D341Med (cell line): ENCODE measurements at places on chromosomes 16 and 17.

- DNase-seq: no peak
Measured at GRCh38 chr17:38716368-38717005, 11.4 kb downstream of the MLLT6 start.

DNA sequence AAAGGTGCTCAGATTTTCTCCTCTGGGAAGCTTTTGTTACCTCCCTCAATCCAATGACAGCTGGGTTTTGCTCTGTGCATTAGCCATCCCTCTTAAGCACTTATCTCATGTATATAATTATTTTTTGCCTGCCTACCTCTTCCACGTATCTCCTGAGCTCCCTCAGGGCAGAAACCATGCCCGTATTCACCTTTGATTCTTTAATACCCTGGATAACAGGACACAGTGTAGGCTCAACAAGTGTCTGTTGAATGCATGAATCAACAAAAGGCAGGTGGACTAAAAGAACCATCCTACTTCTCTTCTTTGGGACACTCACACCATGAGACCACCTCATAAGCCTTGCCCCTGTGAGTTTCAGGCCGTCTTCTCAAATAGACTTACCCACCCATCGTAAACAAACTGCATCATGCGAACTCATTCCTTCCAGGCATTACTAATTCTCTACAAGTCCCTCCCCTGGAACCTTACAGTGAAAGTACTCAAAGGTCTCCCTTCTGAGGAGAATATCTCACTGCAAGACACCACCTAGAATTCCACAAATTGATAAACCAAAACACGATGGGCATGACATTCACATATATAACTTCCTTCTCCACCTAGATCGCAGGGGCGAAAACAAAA is 3.2 kb downstream of the ARHGAP17 start:
- no peak for DNase-seq

DNA sequence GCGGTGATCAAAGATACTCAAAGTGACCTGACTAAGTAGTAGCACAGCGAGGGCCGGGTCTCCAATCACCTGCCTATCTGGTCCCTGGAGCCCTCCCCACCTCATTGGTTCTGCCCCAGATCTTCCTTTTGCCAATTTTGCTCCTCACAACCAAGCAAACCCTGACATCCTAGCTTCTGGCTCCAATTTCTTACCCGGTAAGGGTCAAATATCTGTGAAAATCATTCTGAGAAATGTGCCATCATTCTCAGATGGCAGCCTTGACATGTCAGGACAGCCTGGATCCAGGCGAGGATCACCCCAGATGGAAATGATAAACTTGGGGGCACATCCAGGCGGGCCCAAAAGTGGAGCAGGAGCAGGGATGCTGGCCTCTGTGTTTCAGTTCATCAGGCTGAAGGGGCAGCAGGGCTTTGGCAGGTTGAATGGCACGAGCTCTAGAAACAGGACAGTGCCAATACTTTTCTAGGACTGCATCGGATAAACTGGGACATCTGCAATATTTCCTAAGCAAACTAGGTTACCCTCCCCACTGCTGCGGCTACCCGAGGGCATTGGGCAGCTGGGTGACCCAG is 83.9 kb downstream of the SHISA6 start:
- DNase-seq: no peak

- DNase-seq: no peak
Measured at GRCh38 chr17:75181110-75181509, 1.6 kb downstream of the SUMO2 start.

GRCh38 chr16:22225060-22225459 is 19.0 kb downstream of the EEF2K start:
- DNase-seq: no peak

GRCh38 chr16:64590513-64590912 is 531.4 kb downstream of the CDH11 start:
- no peak for DNase-seq

- peak; percentile 80 for DNase-seq
Measured at GRCh38 chr17:32927724-32928585, at the start of gene TMEM98. TSS of gene TMEM98 (plus strand) at chr17:32928153. CDS start at chr17:32931529, 3,376 bp downstream.

DNA sequence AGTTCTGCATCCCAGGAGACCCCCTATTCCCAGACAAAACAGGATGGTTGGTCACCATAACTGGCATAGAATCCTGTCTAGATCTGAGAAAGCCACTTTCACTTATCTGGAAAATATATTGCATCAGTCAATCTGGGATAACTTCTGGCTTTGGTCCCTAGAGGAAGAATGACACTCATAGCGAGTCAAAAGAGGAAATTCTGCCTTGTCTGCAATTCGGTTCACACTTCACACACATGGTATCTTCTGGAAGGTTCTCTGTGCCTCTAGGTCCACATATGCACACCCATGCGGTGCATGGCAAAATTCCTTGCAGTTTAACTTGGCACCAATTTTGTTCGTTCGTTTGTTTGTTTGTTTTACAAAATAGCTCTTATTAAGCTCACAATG is 49.2 kb upstream of the WSCD1 start:
- no peak for DNase-seq

DNA sequence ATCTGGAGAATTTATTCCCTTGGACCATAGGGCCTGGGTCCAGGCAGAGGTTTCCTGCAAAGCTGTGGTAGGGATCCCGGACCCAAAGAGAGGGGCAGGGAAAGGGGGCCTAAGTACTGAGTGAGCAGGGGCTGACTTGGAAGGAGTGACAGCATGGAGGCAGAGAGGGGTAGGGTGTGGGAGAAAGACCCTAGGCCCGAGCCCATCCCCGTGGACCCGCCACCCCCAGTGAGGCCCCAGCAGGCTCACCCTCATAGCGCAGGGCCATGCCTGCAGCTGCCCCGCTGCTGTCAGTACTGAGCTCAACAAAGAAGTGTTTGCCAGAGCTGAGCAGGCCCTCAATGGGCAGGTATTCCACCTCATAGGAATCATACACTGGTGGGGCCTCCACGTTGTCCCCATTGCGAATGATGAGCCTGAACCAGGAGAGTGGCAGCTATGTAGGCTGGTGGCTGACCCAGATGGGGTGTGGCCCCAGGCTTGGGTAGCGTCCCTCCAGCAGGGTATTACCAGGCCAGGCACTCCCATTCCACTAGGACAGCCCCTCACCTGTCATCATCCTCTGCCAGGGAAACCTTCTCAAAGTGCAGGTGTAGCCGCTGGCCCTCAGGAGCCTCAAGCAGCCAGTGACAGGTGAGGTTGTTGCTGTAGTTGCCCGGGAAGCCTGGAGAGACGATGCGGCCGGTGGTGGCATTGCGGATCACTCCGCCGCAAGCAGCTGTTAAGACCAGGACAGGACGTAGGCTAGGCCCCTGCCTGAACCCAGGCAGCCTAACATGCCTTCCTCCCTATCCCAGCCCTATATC is 9.1 kb upstream of the PHF12 start:
- DNase-seq: no peak

DNA sequence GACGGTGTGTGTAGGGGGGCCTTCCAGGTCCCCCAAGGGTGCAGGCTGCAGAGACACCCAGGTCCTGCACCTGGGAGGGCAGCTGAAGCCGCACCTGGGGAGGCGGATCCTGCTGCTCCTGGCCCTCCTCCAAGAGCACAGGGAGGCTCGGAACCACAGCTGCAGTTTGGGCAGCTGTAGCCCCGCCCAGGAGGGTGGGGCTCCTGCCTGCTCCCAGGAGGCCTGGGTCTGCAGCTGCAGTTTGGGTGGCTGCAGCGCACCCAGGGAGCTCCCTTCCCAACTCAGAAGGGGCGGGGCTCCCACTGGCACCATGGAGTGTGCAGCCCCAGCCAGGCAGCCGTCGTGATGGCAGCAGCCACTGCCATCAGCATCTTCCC is 69.4 kb upstream of the NKD1 start:
- DNase-seq: no peak

GRCh38 chr17:57953219-57953618 is 2.0 kb downstream of the CUEDC1 start:
- DNase-seq: no peak

DNA sequence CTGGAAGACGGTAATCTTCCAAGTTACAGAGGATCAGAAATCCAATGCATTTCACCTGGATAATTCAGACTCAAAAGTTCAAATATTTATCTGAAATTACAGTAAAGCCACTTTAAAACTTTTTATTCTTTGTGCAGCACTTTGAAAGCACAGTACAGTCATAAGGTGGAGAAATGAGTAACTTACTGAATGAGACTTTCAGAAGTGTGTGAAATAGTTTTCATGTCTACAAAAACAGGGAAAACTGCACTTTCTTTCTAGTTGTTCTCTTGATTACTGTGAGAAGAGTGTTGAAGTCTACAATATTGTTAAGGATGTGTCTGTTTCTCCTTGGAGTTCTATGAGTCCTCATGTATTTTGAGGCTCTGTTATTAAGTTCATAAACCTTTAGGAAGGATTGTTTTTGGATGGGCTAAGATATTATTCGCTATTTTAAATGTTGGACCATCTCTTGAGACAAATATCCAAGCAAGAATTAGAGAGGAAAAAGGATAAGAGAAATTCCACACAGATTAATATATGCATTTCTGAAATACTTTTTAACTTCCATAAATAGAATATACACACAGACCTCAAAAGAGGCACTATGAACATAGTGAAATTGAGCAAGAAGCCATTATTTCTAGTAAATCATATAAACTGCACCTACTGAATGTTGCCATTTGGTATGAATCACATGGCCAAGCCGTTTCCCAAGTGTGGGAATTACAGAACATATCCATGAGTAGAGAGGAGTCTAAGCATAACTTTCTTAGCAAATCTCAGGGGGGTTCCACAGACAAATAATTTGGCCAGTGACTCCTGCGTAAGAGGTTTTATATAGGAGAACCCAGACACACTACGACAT is 83.6 kb upstream of the PLEKHM1 start:
- DNase-seq: no peak

DNA sequence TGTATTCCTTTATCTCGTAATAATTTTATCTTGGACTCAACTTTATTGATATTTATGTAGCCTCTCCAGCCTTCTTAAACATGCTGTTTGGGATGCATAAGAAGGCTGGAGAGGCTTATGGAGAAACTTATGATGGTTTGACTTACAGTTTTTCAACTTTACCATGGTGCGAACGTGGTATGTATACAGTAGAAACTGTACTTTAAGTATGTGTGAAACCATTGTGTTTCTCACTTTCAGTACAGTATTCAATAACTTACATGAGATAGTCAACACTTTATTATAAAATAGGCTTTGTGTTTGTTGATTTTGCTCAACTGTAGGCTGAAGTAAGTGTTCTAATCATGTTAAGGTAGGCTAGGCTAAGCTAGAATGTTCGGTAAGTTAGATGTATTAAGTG is 206.8 kb downstream of the SEC14L1 start:
- no peak for DNase-seq

DNA sequence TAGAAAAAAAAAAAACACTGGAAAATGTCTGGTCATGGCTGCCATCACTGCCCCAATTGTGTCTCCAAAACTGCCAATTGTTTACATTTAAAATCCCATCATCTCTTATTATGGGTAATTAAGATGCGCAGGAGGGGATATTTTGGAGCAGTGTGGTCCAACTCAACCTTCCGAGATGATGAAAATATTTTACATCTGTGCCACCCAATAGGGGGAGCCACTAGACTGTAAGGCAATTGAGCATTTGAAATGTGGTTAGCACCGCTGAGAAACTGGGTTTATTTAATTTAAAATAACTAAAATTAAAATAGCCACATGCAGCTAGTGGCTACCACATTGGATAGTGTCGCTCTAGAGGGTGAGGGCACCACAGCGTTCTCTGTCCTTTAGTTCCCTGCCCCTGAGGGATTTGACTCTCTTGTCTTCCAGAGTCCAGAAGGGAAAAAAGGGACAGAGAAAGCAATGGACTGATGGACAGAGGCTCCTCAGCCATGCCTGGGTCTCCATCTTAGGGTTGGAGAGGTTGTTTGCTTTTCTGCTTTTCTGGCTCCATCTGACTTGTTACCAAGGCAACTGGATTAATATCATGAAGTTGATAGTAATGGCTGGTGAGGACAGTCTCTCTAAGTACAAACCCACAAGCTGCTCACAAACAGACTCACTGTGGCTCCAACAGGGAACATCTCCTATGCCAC is 3.5 kb downstream of the MPO start:
- peak; percentile 75 for DNase-seq

- DNase-seq: no peak
Measured at GRCh38 chr16:11341371-11341770, 3.9 kb upstream of the RMI2 start.

DNA sequence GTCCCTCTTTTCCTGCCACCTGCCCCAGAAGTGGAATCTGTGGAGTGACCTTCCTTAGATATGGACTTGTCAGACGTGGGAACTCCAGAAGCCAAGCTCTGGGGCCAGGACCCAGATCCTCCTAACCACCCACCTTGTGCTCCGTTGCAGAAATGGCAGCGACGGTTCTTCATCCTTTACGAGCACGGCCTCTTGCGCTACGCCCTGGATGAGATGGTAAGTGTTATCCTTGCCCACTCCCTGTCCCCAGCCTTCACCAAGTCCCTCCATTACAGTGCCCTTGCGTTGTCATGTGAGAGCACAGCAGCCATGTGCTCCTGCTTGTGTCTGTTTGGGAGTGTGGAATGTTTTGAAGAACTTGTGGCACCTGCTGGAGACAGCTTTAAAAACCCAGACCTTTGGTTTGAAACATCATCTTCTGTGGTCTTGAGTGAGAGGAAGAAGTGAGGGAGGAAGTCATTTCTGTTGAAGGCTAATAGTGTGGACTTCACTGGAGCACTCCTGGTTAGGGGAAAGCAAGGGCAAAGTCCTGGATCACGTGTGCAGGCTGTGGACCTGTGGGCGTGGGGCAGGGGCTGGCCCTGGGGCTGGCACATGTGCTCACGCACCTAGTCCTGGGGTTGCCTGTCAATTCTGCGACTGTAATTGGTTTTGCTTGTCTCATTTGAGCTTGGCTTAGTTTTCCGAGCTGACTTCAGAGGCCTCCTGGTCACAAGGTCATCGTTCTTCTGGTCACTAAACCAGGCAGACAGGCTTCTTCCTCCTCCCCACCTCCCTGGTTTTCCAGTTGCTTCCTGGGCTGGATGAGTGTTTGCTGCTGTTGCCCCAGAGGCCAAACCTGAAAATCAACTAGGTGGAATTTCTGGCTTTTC is 35.8 kb downstream of the MPRIP start:
- no peak for DNase-seq

GRCh38 chr17:82154881-82155331 is 56.9 kb upstream of the FASN start:
- DNase-seq: no peak

- no peak for DNase-seq
Measured at GRCh38 chr17:18323007-18323406, 7.9 kb downstream of the SMCR8 start.

GRCh38 chr17:55177159-55177854 is 87.5 kb upstream of the HLF start:
- DNase-seq: no peak

DNA sequence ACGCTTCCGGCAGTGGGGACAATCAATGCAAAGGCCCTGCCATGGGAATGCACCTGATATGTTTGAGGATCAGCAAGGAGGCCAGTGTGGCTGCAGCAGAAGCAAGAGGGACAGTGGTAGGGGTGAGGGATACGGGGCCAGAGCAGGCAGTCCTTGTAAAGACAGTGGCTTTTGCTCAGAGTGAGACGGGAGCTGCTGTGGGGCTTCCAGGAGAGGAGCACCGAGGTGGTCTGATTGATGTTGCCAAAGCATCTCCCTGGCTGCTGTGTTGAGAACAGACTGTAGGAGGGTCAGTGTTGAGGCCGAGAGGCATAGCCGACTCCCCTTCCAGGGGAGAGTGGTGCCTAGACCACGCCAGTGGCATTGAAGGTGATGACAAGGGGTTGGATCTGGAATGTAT is 11.4 kb upstream of the SPNS2 start:
- DNase-seq: no peak
